Stimulated activated CD8-positive, alpha-beta memory T cell treated with anti-CD3 and anti-CD28 coated beads, Interleukin-7, amount 100 ng/mL, for 24 hours (primary cell): ENCODE measurements at places on chromosomes 12 and 14.

DNA sequence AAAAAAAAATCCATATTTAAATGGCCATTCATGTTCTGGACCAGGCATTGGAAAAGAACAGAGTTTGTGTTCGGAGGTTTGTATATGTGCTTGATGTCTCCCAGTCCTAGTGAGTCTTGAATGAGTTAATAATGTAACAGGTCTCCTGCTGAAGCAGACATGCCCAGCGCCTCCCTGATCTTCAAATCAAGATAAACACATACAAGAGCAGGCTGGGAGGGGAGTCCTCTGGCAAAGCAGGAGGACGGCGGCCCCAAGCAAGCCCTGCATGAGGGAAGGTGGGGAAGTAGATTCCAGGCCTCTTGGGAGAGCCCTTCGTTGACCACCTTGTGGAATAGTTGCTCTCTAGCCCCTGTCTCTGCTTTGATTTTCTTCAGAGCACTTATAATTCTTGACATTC, 156.3 kb downstream of the ZFP36L1 start:
- DNase-seq = no peak

DNA sequence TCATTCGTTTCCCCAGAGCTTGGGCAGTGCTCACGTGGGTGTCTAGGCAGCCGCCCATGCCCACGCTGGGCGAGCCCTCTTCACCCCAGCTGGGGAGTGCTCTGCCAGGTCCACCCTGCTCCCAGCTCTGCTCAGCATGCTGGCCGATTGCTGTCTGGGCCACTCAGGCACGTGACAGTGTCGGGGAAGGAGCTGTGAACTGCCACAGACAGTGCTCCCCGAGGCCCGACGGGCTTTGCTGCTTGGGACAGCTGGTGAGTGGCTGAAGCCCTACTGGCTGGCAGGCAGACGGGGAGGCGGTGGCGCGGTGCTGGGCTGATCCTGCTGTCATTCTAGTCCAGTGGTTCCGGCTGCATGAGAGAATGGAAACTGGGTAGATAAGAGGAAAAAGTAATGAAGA, 15.8 kb downstream of the NOC4L start:
- DNase-seq = no peak

DNA sequence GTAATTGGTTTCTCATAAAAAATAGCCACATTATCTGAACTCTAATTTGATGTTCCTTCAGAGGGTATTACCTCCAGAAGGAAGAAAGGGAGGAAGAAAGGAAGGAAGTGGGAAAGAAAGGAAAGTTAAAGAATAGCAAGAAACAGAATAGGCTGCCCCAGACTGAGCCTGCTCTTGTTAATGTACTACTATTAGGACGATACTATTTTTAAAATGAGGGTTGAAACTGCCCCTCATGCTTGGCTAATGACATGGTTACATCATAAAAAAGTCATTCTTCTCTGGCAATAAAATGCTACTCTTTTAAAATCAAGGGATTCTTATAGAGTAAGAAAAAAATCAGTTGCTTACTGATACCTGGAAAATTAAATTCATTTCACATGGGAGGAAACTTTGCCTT, 253.0 kb downstream of the KTN1 start:
- no peak for DNase-seq

DNA sequence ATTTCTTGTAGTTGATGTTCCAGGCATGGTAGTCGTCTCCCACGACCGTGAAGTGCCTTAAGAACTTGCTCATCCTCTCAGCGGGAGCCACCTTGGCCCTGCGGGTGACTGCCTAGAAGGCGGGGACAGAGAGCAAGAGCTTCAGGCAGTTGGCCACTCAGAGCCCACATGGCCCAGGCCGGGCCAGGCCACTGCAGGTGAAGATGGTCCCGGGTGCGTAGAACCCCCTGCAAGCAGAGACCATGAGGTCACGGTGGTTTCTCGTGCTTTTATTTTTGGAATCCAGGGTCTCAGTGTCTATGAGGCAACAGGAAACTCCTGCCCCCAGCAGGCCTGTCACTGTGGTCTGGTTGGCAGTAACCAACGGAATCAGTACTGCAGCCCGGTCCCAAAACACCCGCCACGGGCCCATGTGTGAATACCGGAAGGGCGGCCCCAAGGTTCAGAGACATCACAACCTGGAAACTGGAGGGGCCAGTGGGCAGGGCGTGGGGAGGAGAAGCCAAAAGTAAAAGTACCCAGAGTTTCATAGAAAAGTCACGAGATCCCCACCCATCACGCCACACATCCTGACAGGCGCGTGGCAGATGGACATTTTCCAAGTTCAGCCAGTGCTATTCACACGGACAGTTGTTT, 27.5 kb downstream of the HVCN1 start:
- DNase-seq = peak; percentile 49

DNA sequence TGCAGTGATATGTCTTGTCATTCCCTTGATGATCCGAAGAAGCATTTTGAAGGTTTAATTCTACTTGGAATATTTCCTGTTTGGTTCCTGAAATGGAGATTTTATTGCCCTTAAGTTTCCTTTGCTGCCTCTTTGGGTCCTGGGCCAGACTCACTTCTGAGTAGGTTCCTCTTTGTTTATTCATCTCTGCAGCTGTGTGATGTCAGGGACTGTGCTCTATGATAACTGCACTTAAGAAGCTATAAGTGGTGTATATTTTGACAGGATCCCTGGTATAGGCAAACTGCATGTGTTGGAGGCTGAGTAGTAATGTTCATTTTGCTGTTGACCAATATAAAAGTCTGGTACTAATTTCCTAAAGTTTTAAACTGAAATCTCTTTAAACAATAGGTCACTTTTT, at the start of gene KLRC4:
Gene KLRC4, minus strand, starts transcription at position 366 of the 400 bp plus-strand sequence. Its CDS starts 182 bp downstream, at position 184.
- DNase-seq = no peak

DNA sequence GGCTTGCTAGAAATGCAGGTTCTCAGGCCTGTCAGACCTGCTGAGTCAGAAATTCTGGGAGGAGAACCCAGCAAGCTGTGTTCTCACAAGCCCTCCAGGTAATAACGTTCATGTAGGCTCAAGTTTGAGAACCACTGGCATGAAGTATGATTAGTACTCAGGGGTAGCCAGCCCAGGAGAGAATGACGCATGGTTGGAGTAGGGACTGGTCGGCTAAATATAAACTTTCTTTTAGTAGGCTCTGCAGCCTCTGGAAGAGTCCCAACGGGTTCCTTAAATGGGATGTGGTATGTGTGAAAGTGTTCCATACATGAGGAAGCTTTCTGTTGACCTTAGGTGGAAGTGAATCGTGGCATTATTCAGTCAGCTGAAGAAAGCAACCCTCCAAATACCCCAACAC, 209.3 kb downstream of the SLC41A2 start:
- no peak for DNase-seq

DNA sequence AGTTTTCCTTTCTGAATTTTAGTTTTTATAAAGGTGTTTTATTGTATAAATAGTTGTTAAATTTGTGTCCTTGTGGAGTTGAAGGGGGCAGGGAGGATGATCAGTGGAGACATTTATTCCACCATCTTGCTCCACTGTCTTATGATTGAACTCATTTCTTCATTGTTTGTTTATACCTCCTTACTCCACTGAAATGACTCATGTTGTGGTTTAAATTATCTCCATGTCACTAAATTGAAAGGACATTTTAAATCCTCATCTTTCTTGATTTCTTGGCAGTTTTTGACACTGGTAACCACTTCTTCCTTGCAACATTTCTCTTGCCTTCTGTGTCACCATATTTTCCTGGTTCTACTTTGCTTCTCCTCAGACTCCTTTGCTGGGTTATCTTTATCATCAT, 23.6 kb upstream of the FERMT2 start:
- DNase-seq = no peak

- no peak for DNase-seq
These were observed 4.3 kb downstream of the VAMP1 start for GRCh38 chr12:6466184-6466573.

DNA sequence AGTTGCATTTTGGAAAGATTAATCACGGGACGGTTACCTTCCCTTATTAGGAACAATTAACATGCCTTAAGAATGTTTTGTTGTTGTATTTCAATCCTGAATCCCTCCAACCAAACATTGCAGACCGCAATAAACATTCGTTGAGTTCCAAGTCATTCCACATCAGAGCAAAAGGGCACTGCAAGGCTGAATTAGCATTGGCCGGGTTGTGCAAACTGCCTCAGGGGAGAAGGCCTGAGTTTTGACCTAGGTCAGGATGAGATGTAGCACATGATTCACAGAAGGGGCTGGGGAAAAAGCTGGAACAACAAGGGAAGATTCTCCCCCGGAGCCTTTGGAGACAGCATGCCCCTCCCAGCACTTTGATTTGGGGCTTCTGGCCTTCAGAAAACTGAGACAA, 82.1 kb upstream of the BDKRB2 start:
- DNase-seq = no peak

GRCh38 chr14:23063601-23064000, 6.3 kb upstream of the CDH24 start:
- DNase-seq = no peak

DNA sequence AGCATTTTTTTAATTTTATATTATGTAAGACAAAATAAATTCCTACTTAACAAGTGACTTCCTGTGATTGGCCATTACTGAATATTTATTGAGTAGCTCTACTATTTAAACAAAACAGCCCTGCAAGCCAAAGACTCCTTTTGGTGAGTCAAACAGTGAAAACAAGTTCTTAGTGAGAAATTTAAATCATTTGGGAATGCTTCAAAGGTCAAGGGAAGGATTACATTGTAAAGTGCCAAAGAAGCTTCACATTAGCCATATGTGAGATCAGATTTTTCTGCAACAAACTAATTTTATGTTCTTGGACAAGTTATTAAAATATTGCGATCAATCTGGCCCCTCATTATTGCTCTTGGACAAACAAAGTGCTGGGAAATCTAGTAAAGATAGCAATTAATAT, 795.4 kb upstream of the MGAT4C start:
- DNase-seq = no peak

GRCh38 chr14:51298895-51299294, 58.8 kb downstream of the TMX1 start:
- DNase-seq = no peak

- DNase-seq = no peak
These were observed 137.7 kb upstream of the FGD4 start for GRCh38 chr12:32261638-32262037.

- DNase-seq = no peak
These were observed 116.4 kb upstream of the ATF1 start for GRCh38 chr12:50647479-50647878.

- DNase-seq = no peak
These were observed 189.7 kb downstream of the ETV6 start for GRCh38 chr12:11839091-11839641.

- no peak for DNase-seq
These were observed 38.6 kb upstream of the ACSM4 start for GRCh38 chr12:7265251-7265650.

GRCh38 chr12:97142737-97143410, 235.8 kb downstream of the NEDD1 start:
- no peak for DNase-seq

DNA sequence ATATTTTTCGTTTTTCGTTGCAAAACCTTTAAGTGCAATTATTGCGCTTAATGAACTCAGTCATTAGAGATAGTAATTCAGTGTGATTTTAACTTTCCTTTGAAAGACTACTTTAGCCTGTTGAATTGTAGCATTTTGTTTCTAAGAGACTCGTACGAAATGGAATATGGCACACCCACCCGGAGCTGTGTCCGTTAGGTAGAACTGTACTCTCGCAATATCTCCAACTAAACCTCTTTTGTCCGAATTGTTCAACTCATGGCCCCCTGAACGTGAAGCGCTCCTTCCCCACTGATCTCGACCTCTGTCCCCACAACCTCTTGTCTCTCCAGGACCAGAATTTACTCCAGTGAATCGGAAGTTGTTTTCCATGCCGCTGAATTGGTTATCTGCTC, 800 bp downstream of the PCNX4 start:
- DNase-seq = no peak

GRCh38 chr12:58026426-58026825, 85.1 kb downstream of the ATP23 start:
- no peak for DNase-seq

DNA sequence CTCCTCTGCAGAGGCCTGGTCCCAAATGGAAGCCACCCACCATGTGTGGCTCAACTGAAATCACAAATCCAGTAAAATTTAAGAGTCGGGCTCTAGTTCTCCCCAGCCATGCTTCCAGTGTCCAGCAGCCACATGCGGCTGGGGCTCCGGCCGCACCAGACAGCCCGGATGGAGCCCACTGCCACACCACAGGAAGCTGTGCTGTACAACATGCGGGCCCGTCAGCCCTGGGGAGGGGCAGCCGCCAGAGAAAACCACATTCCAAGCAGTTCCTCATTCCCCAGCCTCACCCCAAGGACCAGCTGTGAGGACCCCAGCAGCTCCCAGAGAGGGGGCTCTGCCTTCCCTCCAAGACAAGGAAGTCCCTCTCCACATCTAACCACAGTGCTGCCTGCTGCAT, 135.0 kb downstream of the NCOR2 start:
- no peak for DNase-seq

DNA sequence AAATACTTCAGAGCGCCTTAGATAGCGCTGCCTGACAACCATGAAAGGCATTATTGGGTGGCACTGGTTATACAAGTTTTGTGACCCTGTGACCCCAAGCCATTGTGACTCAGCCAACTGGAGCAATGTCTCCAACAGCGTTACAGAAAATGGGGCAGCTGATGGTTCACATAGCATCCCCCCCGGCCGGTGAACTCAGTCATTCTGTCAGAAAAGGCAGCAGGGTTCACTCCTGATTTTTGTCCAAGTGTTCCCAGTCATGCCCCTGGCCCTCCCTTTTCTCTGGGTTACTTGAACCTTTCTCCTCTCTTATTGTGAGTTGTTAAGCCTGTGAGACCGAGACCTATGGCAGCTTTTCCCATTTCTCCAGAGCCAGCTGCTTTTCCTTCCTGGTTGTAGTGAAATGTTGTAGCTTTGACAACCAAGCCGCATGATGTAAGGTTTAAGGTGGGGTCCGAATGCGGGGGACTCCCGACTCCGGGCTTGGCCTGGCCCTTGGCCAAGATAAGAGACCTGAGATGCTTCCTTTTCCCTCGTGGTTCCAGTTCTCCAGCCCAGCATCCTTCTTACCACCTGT, 22.0 kb downstream of the CD9 start:
- no peak for DNase-seq

GRCh38 chr12:69517406-69517805, 47.2 kb downstream of the FRS2 start:
- no peak for DNase-seq

DNA sequence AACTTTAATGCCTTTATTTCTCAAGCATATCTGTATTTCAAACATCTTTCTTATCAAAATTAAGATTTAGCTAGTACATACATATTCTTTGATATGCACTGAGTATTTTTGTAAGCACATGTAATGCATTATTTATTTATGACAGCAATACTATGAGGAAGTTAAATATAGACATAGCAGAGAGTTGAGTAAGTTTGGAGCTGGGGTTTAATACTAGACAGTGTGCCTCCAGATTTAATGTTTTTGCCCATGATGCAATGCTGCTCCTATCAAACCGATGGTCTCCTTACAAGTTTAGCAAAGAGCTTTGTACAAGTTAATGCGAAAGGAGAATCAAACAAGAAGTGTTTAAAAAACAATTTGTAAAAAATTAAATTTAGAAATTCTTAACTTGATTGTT, 826.6 kb upstream of the MGAT4C start:
- DNase-seq = no peak

- no peak for DNase-seq
These were observed 2.0 kb downstream of the SMARCD1 start for GRCh38 chr12:50087151-50087550.

- DNase-seq = no peak
These were observed 97.7 kb downstream of the ETV6 start for GRCh38 chr12:11746940-11747716.

GRCh38 chr12:71155225-71155624, 2.6 kb downstream of the TSPAN8 start:
- DNase-seq = no peak

GRCh38 chr12:17661250-17661649, 428.7 kb downstream of the RERGL start:
- no peak for DNase-seq

- DNase-seq = no peak
These were observed 47.2 kb downstream of the CCDC91 start for GRCh38 chr12:28237423-28237822.
